NCI-H187 (cell line): ENCODE measurements at places on chromosomes 4 and X.

- DNase-seq: peak; percentile 89
Observed at GRCh38 chr4:40395908-40396793, 61.0 kb downstream of the CHRNA9 start.

- DNase-seq: no peak
Observed at GRCh38 chr4:102867278-102868152, 1.3 kb upstream of the CISD2 start.

- no peak for DNase-seq
Observed at GRCh38 chr4:115126491-115126890, 13.1 kb upstream of the NDST4 start.

DNA sequence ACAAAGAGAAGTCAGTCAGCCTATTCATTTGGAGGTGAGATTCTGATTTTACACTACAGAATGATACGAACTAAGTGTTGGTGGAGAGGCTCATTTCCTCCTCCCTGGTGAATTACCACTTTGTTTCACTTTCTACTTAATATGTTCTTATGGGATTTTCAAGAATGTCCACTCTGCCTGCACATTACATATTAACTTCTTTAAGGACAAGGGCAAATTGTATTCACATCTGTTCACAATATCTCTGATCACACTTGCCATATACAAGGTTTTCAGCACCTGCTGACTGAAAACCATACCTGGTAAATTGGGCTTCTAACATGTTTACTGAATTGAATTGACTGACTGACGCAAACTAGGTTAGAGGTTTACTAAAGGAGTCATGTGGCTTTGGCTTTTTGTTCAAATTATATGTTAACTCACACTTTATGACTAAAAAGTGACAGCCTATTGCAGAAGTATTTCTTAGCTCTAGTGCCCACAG, 188.4 kb upstream of the MBNL3 start:
- no peak for DNase-seq

- DNase-seq: no peak
Observed at GRCh38 chr4:121838136-121838535, 14.5 kb upstream of the CCNA2 start.
